ENCODE measurements at places on chromosomes 1 and 21.

- peak; percentile 86 for DNase-seq
These were observed 32.9 kb downstream of the GPA33 start for GRCh38 chr1:167057241-167057688.

DNA sequence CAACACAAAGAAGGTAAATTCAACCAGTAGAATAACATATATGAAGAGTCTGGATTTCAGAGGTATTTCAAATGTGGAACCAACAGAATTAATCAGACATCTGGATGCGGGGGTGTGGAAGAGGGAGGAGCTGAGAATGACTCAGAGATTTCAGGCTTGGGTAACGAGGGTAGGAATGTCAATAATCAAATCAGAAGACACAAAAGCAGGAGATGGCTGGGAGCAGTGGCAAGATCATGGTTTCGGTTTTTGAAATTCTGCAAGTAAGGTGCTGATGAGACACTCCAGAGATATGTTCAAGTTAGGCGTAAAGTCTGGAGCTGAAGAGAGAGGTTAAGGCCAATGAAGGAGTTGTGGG is 64.0 kb downstream of the PLPPR5 start:
- DNase-seq: no peak

DNA sequence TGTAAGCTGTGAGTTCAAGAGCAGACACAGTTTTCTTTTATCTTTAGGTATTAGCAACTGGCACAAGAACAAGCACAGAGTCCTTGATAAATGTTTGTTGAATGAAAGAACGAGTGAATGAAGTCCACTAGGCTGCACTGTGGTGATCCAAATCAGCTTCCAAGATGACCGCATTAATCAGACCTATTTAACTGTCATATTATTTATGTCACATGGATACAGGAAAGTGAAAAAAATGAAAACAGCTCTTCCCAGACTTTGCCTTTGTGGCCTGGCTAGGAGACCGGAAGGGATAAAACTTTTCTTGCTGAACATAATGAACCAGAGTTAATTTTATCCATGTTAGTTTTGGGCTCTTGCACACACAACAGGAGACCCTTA is 261.3 kb downstream of the TNR start:
- no peak for DNase-seq

GRCh38 chr21:15692711-15693110 is 37.1 kb upstream of the USP25 start:
- DNase-seq: no peak

DNA sequence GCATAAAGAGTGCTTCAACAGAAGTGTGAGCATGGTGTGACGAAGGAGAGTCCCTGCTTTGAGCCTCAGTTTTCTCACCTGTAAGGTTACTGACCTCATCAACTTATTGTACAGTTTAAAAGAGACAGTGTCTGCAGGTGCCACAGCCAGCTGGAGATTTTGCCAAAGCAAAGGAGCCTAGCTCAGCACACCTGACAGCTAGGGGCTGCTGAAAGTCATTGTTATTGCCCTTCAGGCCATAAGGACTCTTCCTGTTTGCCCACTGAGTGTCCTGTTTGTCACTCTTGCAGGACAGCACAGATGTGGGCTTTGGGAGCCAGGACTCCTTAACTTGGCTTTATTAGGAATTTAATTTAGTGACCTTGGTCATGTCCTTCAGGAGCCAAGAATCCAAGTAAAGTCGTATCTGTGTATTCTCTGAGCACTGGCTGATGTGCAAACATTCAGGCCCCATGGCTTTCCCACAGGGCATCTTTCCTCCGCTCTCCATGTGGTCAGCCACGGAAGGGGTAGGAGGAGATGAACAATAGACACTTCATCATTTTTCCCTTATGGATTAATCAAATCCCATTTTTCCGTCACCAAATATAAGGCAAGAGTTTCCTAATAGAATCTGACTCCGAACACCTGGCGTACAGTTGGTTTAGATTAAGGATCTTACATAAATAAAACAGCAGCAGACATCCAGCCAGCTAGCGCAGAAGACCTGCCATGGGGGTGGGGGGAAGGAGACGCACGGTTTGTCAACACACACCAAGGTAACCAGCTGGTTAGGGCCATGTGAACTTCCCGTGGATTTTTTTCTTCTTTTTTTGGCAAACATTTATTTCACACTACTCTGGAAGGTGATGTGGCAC is 43.1 kb upstream of the KANK4 start:
- peak; percentile 78 for DNase-seq

GRCh38 chr1:101026430-101026788 is 825 bp upstream of the DPH5 start:
- DNase-seq: no peak

DNA sequence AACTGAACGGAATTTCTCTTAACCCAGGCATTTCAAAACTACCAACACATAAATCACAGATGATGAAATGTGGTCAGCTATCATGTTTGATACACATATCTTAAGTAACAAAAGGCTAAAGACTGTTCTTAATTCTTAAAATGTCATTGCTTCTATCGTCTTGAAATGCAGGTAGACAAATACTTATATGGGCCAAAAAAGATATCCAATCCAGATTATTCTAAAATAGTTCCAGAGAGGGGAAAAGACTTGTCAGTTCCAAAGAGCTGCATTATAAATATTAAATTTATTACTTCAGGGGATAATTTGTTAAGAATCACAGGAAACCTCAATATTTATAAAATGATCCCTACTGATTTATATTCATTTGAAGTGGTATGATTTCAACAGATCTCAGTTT is 259.4 kb downstream of the FAF1 start:
- no peak for DNase-seq

GRCh38 chr1:91278754-91279153 is 125.9 kb downstream of the HFM1 start:
- peak; percentile 29 for DNase-seq

- DNase-seq: no peak
These were observed 103.7 kb downstream of the COQ8A start for GRCh38 chr1:227043755-227044154.

- DNase-seq: no peak
These were observed 89.5 kb upstream of the CSF3R start for GRCh38 chr1:36572142-36572715.

GRCh38 chr1:42157667-42158066 is 4.5 kb downstream of the GUCA2B start:
- peak; percentile 23 for DNase-seq

DNA sequence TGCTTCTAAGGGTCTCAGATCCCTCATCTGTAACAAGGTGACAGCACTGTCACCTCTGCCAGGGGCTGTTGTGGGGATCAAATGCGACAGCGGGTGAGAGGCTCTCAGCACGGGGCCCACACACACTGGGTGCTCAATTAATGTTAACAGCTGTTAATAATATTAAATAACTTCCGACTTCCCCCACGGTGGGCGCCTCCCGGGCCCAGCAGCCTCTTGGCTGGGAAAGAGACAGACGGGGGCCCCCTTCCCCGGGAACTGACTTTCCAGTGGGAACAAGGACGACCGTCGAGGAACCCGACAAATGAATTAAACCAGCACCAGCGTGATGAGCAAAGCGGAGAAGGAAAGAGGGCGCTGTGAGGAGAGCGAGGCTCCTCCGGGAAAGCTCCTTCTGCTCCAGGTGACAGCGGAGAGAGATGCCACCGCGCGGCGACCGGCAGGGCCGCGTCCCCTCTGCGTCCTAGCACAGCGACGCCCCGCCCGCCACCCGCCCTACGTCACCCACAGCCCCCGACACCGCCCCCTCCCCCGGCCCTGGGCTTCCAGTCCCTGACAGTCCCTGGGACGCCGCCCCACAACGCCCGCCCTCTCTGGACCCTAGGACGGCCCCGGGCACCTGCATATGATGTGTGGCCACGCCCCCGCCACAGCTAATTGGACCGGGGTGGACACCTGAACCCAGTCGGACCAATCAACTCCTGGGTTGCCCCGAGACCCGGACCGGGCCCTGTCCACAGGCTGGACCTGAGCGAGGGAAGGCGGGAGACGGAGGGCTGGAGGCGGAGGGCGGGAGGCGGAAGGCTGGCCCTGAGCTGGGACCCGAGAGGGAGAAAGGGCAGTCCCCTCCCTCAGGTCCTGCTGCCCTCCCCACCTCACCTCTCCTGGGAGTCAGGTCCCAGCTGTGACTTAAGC is 38.2 kb downstream of the MATN1 start:
- peak; percentile 84 for DNase-seq

DNA sequence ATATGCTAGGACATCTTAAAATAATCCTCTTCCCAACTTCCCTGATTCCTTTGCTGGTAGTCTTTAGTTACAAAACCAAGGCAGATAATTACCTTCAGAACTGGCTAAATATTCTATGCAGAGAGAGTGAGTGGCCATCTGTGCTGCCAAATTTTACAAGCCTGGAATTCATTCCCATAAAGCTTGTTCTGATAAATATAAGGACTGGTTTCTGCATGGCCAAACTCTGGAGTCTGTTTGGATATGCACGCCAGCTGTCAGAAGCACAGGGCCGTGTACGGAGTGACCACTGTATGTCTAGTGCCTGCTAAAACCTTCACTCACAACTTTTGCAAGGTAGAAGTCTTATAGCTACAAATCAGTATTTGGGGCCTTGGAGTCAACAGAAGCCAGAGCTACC is 66.5 kb upstream of the RAVER2 start:
- DNase-seq: no peak

GRCh38 chr1:3740042-3740441 is 12.2 kb upstream of the CCDC27 start:
- DNase-seq: no peak

DNA sequence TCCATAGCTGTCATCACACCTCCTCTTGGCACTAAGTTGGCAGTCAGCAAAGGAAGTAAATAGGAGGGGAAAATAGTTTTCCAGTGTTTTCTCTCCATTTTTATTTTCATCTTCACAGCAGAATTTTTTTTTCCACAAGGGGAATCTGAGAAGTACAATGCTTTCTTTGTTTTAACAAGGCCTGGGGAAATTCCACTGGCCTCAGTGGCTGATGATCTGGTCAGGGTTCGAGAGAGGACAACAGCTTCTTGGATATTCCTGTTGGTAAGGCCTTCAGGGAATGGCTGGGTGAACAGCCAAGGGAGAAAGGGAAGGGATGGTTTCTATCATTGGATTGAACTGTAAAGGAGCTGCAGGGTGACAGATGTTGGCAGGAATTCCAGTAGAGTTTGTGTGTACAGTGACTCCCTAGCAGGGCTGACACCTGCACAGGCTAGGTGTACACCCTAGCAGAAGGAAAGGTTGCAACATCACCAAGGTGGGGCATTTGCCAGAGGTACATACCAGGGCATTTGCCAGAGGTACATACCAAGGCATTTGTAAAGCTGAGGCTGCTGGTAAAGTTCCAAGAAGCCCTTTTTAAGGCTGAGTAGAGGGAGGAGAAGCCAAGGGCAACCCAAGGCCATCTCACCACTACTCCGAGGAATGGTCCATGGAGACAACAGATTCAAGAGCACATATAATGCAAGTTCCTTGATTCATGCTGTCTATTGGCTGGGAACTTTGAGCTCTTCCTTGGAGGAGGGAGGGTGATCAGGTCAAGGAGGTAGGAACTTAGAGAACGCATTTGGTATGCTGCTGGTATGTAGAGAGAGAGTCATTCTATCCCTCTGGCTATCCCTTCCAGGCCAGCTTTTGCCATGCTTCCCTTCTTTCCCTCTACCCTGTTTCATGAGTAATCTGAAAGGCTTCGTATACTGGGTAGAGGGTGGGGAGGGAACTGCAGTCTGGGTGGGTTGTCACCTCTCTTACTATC is 3.1 kb downstream of the GJA5 start:
- no peak for DNase-seq

DNA sequence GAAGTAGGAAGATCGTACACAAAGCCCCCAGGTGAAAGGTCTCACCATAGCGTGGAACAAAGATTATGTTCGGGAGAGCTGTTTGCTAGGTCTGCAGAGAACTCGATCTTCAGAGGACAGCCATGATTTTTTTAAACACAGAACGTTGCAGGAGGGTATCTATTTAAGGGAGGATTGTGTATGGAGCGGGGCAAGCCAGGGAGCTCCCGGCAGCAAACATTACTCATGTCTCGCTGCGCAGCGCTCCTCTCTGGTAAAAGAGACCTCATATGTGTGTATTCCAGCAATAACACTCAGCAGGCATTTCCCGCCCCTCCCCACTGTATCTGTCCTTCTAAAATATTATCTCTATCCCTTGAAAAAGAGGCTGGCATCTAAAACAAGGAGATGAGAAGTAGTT is 2.7 kb downstream of the GLIS1 start:
- DNase-seq: no peak

DNA sequence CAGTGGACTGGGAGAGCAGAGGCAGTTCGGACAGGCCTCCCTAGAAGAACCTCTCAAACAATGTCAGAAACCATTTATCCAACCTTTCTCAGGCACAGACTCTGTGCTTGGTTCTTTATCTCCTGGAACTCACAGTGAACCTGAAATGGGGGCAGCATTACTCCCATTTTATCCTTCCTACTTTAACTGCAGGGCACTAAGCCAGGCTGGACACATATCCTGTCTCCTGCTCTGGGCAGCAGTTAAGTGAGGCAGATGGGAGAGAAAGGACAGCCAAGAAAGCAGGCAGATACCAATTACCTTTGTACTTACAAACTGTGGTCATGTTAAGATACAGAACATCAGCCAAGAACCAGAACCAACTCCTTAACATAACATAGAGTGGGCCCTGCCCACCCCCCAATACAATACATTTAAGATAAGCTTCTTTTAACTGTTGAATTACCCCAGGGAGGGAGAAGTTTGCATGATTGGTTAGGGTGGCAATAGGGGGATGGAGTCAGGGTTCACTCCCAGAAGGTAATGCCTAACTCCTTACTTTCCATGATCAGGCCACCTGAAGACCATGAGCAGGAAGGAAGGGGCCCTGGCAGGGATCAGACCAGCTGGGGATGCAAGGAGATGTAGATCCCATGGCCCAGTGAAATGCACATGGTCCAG is 10.9 kb downstream of the KDF1 start:
- no peak for DNase-seq

DNA sequence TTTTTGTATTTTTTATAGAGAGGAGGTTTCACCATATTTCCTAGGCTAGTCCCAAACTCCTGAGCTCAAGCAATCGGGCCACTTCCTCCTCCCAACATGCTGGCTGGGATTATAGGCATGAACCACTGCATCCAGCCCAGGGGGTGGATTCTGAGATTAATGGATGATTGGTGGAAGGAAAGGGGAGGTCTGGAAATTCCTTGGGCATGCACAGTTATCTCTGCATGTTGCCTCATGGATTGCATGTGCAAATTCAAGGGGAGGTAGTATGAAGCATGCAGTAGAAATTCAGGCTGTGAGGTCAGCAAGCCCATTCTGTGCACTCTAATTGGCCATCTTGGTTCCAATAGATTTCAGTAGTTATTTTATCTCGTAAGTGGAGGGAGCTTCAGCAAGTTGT is 124.4 kb downstream of the SPATA46 start:
- DNase-seq: no peak
